ENCODE measurements at places on chromosomes 12 and 14.

GRCh38 chr14:30553311-30553989, 5.5 kb upstream of the G2E3 start:
- DNase-seq: no peak

- no peak for DNase-seq
Measured at GRCh38 chr12:77225373-77225772, 160.0 kb upstream of the E2F7 start.

DNA sequence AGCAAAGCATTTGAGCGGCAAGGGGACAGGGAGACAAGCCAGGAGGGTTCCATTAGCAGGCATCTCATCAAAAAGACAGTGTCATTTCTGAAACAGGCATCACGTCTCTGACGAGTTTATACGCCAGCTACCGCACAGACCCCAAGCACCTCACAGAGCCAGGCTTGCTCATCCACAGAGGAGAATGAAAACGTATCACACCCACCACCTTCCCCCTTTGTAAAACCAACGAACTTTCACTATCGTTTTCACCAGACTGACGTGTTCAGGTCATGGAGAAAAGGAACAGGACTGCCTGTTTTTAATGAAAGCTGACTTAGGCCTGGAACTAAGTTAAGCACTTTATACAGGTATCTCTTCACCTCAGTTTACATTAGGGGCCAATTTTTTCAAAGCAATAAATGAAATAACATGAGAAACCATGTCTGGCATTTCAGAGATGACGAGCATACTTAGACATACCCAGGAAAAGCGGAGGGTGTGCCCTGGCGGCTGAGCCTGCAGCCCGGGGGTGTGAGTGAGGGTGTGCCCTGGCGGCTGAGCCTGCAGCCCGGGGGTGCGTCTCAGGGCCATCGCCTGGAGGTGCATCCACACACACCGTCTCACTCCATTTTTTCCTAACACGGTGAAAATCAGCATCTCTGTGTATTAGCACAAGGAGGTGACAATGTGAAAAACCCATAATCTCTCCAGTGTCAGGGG, 41.9 kb downstream of the STX2 start:
- DNase-seq: peak; percentile 64

- DNase-seq: no peak
Measured at GRCh38 chr12:76878099-76878898, 520 bp downstream of the CSRP2 start.

DNA sequence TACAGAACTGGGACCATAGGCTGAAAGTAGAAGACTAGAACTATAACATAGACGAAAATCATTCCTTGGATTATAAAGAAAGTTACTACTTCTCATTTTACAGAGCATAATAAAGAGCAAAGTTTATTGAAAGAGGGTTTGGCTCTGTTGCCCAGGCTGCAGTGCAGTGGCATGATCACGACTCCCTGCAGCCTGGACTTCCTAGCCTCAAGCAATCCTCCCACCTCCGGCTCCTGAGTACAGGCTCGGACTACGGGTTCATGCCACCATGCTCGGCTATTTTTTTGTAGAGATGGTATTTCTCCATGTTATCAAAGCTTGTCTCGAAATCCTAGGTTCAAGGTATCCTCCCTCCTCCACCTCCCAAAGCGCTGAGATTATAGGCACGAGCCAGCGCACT, 190.1 kb upstream of the FOXG1 start:
- no peak for DNase-seq

GRCh38 chr14:95174184-95174792, 17.0 kb upstream of the DICER1 start:
- no peak for DNase-seq

GRCh38 chr12:54040148-54040494, 7.3 kb downstream of the HOXC5 start:
- DNase-seq: no peak

GRCh38 chr14:93045211-93045674, 70.5 kb downstream of the ITPK1 start:
- no peak for DNase-seq

Data from CD4-positive, alpha-beta T cell treated with Interleukin-4 for 4 hours (primary cell).